ENCODE measurements at places on chromosomes 11 and 22. TPM values are rescaled to one million over a fixed set of nuclear protein-coding genes. Genes with fewer than 3 reads are reported as not detected.

The PRDM11 gene
- 0.94 TPM for total RNA-seq

The BRSK2 gene
- total RNA-seq: 0.96 TPM

The OR51B2 gene
- not detected for total RNA-seq

The ARHGEF17 gene
- not detected for total RNA-seq

The C11orf42 gene
- total RNA-seq: not detected

The CHST1 gene
- total RNA-seq: 0.12 TPM

The MUC6 gene
- total RNA-seq: not detected
